ENCODE measurements at places on chromosomes 7 and 10.
A peak's percentile ranks its signal among the peaks of the same experiment; 100 is the strongest.

GRCh38 chr10:116208956-116209567 lies 63.9 kb downstream of the GFRA1 start:
- DNase-seq = no peak

- DNase-seq = no peak
Measured at GRCh38 chr10:102311025-102311420, 65.7 kb downstream of the GBF1 start.

DNA sequence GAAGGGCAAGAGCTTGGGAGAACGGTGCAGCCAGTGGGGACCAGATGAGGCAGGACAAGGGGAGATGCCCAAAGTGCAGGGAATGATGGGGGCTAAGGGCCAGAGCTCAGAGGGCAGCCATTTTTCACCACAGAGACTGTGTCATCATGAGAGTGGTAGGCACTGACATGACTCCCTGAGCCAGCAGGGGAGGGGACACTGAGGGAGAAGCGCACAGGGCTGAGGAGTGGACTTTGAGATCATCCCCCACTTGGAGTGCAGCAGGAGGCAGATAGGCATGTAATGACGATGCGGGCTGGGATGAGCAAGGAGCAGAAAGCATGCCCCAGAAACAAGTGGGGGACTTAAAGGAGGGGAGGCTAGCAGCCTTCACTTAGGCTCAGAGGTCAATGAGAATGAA lies 5.2 kb upstream of the SMKR1 start:
- DNase-seq = no peak

GRCh38 chr10:36254199-36254598 lies 612.1 kb upstream of the FZD8 start:
- no peak for DNase-seq

- peak; percentile 45 for DNase-seq
Measured at GRCh38 chr7:129366-130221, 62.8 kb upstream of the FAM20C start.

DNA sequence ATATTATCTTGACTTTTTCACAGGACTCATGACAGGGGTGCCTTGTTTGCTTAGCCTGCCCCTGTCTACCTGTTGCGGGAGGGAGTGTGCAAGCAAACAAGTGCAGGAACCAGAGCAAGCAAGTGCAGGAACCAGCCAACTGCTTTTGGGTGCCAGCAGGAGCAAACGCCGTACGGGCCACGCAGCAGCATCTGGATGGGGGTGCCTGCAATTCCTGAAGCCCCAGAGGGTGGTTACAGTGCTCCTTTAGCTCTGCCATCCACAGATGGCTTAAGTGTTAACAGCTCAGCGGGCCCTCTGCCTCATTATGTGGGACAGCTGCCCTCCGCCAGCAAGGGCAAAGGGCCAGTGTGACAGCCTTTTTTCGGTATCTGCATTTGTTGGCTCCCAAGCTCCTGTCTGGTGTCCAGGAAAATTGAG lies 83.5 kb downstream of the MICU1 start:
- no peak for DNase-seq

- DNase-seq = no peak
Measured at GRCh38 chr7:15334536-15335263, 227.1 kb downstream of the AGMO start.

- DNase-seq = no peak
Measured at GRCh38 chr7:147556317-147556716, 1034.2 kb upstream of the C7orf33 start.

DNA sequence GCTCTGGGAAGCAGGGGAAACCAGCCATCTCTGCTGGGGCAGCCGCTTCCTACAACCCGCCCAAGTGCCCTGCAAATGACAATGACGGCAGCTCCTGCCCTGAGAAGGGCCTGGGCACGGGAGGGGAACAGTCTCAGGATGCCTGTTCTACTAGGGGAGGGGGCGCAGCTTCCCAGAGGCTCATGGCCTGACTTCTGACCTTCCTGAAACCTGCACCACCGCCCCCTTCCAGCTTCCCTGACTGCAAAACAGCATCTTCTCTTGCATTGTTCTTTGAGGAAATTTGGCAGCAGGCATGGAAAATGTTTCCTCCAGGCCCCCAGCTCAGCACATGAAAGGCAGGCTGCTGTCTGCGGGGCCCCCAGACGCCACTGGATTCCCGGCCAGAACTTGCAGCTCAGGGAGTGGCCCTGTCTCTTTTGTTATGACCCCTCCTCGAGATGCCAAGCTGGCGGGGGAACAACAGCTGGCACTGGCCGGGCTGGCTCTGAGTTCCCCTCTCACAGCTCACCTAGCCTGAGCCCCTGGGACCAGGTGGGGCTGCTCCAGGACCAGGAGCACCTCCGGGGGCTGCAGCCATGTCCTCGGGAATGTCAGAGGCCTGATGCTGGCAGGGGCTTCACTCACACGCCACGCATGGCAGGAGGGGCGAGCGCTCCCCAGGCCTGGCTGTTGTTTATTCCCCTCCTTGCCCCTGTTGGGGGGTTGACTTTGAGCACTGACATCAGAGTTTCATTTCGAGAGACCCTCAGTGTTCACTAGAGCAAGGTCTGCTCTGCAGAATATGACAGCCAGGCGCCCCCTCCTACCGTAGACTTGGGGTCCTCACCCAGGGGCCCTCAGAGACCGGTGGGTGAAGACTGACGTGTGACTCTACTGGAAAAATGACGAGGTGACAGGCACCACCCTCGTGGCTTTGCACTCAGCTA lies 62.7 kb downstream of the CALML3 start:
- DNase-seq = peak; percentile 13

DNA sequence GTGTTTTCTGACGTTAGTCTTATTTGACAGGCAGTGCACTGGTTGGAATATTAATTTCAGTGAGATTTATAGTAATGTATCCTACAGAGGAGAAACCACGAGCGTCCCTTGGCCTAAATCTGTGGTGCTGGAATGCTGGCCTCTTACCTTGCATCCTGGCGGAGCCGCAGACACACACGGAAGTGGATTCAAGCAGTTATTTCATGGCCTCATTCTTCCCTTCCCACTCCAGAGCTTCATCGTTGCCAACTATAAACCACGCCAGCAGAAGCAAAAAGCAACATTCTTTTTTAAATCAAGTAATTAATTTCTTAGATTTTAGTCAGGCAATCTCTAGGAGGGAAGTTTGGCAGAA lies 13.1 kb downstream of the WIPI2 start:
- no peak for DNase-seq

- DNase-seq = no peak
Measured at GRCh38 chr10:95742485-95742884, 13.5 kb upstream of the ENTPD1 start.

GRCh38 chr10:35606430-35606829 lies 1.3 kb downstream of the GJD4 start:
- DNase-seq = no peak

GRCh38 chr10:73136627-73137026 lies 26.4 kb downstream of the NUDT13 start:
- DNase-seq = no peak

DNA sequence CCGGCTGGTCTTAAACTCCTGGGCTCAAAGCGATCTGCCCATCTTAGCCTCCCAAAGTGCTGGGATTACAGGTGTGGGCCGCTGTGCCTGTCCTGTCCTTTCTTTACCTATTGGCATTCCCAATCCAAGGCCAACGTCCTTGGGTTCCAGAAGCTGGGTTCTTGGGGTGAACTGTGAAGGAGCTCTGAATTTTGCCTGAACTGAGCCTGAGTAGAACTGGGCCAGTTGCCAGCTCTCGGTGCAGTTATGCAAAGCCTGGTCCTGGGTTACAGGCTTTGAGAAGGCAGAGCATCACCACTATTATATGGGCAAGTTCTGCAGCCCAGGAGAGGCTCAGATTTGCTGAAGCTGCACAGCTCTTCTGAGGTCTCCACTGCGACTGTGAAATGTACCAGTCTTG lies 24.6 kb upstream of the SH2D4B start:
- DNase-seq = no peak

DNA sequence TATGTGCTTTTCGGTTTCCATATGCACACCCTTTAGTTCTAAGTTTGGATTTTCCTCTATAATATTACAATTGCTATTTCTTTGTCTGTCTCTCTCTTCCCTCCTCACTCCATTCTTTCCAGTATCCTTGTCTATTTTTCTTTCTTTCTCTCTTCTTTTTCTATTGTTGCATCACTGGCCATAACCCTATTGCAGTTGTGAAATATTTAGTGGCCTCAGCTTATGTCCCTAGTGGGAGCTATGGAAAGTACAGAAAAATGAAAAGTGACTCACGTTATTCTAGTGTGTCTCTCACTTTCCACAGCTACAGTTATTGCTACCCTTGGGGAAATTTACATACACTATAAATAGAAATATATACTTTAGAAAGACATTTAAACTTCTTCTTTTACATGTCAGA lies 59.1 kb downstream of the CNTNAP2 start:
- DNase-seq = no peak

DNA sequence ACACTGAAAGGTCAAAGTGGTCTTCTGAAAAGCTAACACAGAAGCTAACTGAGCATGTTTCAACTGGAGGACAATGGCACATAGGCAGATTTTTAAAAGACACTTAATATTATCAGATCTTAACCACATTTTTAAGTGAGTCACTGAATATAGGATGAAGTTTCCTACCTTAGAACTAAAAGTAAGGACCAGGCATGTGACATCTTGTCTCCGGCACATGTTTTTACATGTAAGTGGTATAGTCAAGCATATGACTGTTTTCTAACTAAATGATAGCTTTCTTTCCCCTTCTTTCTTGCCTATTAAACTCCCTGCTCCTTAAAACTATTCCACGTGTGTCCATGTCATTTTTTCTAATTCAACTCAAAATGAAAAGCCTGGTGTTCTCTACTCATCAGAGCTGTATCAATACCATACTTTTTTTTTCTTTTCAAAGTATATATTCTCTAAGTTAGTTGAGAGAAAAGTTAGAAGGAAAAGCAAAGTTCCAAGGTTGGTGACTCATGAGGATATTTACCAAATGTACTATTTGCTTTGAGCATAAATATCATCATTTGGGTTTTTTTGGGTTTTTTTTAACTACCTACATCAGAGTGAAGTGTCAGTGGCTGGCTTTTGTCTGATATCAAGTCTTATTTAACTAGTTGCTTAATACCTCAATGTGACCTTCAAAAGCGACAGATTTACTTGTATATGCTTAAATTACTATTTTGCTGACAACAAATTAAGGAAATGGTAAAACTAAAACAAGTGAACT lies 127.5 kb downstream of the CRPPA start:
- DNase-seq = no peak

DNA sequence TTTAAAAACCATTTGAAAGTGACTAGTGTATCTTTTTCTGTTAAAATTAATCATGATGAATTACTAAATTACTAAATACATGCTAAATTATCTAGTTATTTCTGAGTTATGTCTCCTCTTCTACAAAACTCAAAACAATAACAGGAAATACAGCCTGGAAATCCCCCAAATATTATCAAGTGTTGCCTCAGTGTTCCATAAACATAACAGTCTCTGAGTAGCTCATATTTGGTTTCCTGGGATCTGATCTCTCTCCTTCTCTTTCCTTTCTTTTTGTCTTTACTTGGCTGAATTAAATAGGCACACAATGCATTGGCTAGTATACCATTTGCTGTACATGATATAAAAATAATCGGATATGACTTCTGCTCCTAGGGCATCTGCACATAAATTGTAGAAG lies 277.6 kb upstream of the IGFBP3 start:
- no peak for DNase-seq

GRCh38 chr7:39221901-39222300 lies 244.2 kb downstream of the POU6F2 start:
- DNase-seq = no peak

DNA sequence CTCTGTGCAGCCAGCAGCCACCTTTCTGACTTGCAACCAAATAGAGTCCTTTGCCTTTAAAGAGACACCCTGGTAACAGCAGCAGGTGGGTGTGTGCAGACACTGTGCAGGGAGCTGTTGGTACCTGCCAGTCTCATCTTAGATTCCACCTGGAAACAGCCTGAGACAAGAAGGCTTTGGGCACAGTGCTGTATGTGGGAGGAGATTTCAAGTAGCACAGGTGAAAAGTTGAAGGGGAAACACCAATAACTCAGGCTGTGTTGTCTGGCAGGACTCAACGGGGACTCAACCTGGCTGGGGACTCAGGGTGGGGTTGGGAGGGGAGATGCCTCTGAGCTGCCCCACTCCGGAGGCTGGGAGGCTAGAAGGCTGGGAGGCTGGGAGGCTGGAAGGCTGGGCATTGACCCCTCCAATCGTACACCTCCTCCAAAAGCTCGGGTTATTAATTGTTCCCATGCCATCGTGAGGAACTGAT lies 6.7 kb downstream of the CPXM2 start:
- DNase-seq = peak; percentile 45

GRCh38 chr7:30977896-30978564 lies 14.3 kb downstream of the GHRHR start:
- no peak for DNase-seq

DNA sequence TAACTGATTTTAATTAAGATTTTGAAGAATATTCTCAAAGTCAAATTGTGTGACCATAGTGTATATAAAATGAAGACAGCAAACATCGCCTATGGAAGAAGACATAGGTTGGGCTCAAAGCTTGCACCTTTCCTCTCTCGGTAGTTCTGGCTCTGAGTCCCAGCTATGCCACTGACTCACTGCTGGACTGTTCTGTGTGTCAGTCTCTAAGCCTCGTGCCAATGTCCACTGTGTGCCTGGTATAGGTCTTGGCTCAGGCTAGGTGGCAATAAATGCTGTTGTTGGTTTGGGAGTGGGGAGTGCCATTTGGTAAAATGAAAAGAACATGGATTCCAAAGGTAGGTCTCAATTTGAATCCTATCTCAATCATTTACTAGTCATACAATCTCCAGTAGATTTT lies 137.5 kb upstream of the RHEB start:
- DNase-seq = no peak

- no peak for DNase-seq
Measured at GRCh38 chr7:41401833-41402232, 301.1 kb downstream of the INHBA start.

- DNase-seq = no peak
Measured at GRCh38 chr10:24519950-24520349, 203.7 kb downstream of the ARHGAP21 start.

DNA sequence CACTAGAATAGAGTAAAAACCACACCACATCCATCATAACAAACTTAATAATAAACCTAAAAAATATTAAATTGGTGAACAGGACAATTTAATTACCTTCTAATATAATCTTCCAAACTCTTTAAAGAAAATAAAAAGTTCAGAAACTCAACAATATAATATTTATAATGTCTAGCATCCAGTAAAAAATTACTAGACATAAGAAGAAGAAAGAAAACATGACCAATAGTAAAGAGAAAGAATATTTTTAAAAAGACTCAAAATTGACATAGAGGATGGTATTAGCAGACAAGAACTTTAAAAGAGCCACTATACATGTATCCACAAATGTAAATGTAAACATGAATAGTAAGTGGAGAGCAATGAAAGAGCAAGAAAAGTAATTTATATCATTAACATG lies 388.4 kb downstream of the TFEC start:
- DNase-seq = no peak

GRCh38 chr10:279655-280054 lies 144.4 kb downstream of the ZMYND11 start:
- DNase-seq = no peak

- no peak for DNase-seq
Measured at GRCh38 chr7:90738249-90738648, 142.1 kb downstream of the CDK14 start.

DNA sequence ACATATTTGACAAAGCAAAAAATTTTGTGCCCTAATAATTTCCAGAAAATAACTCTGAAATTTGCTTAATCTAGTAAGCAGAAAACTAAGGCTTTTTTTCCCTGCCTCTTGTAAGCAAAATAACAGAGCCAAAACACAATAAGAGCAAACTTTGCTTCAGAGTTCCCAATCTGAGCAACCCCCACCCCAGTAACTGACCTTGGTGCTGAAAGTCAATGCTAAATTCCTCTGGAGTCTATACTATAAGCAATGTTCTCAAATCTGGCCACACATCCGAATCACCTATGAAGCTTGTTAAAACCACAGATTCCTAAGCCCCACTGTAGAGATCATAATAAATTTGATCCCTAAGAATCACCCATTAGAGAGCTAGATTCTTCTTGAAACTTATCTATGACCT lies 150.5 kb downstream of the ELAPOR2 start:
- no peak for DNase-seq

Data from DMS79 treated with DMSO at 0.1 percent for 48 hours (cell line).